ENCODE measurements at places on chromosomes 5 and 9.

DNA sequence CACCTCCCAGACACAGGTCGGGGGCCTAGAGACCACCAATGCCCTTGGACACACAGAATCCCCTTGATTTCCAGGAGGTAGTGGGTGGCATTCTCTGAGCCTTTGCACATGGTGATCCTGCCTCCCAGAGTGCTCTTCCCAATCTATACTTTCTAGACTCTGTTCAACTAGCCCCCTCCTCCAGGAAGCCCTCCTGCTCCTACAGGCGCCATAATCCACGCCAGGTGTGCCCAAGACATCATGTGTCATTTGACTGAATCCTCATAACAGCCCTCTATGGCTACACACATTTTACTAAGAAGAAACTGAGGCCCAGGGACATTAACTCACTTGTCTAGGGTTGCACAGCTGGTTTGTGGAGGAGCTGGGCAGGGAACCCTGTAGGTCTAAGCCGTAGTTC, 7.1 kb downstream of the BBLN start:
- no peak for DNase-seq

DNA sequence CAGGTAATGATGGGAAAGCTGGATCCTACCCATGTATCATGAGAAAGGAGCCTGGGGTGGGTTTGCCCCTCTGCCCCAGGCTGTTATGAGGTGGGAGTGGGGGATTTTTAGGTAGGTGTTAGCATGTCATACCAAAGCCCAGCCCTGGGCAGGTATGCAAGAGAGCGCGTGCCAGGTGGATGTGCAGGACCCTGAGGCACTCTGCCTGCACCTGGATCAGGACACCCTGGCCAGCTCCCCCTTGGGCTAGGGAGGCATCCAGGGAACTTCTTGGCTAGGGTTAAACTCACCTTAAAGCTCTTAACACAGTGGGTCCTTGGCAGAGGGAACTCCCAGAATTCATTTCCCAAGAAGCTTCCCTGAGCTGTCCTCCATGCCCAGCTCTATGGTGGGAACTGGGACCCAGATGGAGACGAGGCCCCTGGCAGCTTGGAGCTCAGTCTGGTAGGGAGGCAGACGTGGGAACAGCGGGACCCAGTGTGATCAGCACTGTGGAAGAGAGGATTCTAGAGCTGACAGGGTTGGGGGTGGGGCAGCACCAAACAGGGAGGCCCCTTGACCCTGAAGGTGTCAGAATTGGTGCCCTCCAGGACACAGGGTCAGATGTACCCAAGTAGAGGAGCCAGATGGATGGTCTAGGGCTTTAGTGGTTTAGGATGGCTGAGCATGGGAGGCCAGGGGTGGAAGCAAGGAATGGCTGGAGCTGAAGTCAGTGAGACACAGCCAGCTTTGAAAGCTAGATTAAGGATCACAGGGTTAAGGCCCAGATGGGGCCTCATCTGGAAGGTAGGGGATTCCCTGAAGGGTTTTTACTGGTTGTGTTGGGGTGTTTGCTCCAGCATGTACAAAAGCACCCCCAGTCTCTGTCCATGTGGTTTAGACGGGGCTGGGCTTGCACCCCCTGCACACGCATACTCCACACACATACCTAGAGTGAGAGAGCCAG, 2.2 kb upstream of the PRR7 start:
- peak; percentile 40 for DNase-seq

- DNase-seq: no peak
Observed at GRCh38 chr9:137357166-137357565, 55.1 kb upstream of the NRARP start.

- DNase-seq: no peak
Observed at GRCh38 chr9:3880851-3881250, 355.1 kb upstream of the RFX3 start.

GRCh38 chr9:95143591-95144561, 173.6 kb downstream of the FANCC start:
- no peak for DNase-seq

GRCh38 chr9:99678566-99678965, 143.1 kb upstream of the NR4A3 start:
- DNase-seq: no peak

Data from activated CD4-positive, alpha-beta T cell treated with anti-CD3 and anti-CD28 coated beads, Interleukin-2, amount 50 U/mL, for 48 hours (primary cell).